ENCODE measurements at places on chromosomes 13 and 19. TPM values are rescaled to one million over a fixed set of nuclear protein-coding genes. Genes with fewer than 3 reads are reported as not detected.

The ZC3H13 gene
- 6.2 TPM for total RNA-seq

The B3GNT3 gene
- not detected for total RNA-seq

The NECTIN2 gene
- total RNA-seq: 42.0 TPM

The SIGLECL1 gene
- total RNA-seq: 0.39 TPM

The CEACAM7 gene
- total RNA-seq: not detected

The CGB2 gene
- total RNA-seq: not detected

The KANK3 gene
- 0.04 TPM for total RNA-seq
